ENCODE measurements at places on chromosomes 16 and 17. TPM values are rescaled to one million over a fixed set of nuclear protein-coding genes. Genes with fewer than 3 reads are reported as not detected.

The AANAT gene
- 0.20 TPM for total RNA-seq

The KRT14 gene
- 4.9 TPM for total RNA-seq

The TLCD3B gene
- total RNA-seq, result 19.2 TPM

The TOP2A gene
- total RNA-seq, result 68.3 TPM

The DHRS13 gene
- 22.2 TPM for total RNA-seq
